Pancreas (tissue), 10 donors: ENCODE measurements at places on chromosomes 12 and 14.
A peak's percentile ranks its signal among the peaks of the same experiment; 100 is the strongest.

DNA sequence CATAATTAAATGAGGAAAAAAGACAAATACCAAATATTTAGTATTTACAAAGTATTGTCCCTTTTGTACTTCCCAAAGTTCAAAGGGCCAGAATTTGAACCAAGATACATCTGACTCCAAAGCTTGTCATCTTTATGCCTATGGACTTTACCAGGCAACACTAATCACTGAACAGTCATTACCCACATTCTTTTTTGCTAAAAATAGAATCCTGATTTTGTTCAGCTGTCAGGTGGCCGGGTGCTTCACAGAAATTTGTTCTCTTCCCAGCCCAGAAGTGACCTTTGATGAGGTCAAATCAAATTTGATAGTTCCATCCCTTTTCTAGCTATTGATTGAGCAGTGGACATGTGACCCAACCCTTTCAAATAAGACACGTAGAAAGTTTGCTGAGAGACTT, 121.6 kb downstream of the LLPH start:
- no peak for DNase-seq
- H3K27me3 ChIP-seq = no peaks in the 10 kb centered on the region
- H3K4me1 ChIP-seq = no peaks in the 10 kb centered on the region
- no peak overlapping the region for H3K27ac ChIP-seq

DNA sequence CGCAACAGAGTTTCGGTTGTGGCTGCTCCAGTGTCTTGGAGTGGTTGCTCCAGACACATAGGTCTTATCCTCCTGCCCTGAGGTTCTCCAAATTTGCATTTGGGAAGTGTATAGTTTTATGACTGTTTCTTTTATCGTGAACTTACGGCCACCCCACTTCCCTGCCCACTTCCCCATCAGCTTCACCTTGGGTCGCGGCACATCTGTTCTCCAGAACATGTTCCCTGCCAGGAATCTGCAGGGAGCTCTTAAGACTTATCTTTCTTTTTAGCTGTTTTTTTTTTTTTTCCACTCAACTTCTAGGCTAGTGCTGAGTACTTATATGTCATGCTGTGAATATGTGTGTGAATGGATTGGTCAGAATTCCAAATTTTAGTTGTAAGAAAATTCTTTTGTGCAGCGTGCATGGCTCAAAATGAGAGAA, 75.4 kb downstream of the ETV6 start:
- no peak overlapping the region for H3K4me3 ChIP-seq
- H3K27me3 ChIP-seq = no peaks in the 10 kb centered on the region
- H3K36me3 ChIP-seq = no peaks in the 10 kb centered on the region

GRCh38 chr14:90551733-90552464, 155.1 kb downstream of the CALM1 start:
- no peaks in the 10 kb centered on the region for H3K4me1 ChIP-seq
- peak; percentile 44 for DNase-seq
- H3K36me3 ChIP-seq = no peaks in the 10 kb centered on the region

DNA sequence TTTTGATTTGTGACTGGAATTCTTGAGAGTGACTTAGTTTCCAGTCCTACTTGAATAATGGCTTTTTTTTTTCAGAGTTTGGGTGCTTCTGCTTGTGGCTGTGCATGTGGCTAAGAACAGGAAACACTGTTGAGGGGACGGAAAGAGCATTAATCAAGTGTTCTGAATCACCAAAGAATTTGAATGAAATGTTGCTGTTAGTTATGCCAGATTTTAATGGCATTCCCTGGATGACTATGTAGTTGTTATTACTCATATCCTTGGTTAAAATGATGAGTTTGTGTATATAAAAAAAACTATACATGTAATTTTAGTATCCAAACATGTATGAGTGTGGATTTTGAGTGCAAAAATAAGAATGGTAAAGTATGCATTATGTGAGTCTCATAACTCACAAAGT, 347.9 kb downstream of the BCAT1 start:
- no peaks in the 10 kb centered on the region for H3K36me3 ChIP-seq
- no peak overlapping the region for H3K4me3 ChIP-seq
- DNase-seq = no peak
- no peaks in the 10 kb centered on the region for H3K27me3 ChIP-seq
- H3K27ac ChIP-seq = no peak overlapping the region

DNA sequence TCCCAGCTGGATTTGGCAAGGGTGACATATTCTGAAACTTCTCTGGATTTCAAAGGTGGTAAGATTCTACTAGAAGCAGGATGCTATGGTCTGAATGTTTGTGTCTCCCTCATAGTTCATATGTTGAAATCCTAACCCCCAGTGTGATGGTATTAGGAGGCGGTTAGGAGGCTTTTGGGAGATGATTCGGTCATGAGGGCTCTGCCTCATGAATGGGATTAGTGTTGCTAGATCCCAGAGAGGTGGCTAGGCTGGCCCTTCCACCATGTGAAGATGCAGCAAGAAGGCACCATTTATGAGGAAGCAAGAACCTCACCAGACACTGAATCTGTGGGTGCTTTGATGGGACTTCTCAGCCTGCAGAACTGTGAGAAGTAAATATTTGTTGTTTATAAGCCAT, 11.0 kb upstream of the PEX5 start:
- H3K27ac ChIP-seq = no peak overlapping the region
- no peaks in the 10 kb centered on the region for H3K27me3 ChIP-seq
- no peaks in the 10 kb centered on the region for H3K36me3 ChIP-seq
- no peak for DNase-seq

DNA sequence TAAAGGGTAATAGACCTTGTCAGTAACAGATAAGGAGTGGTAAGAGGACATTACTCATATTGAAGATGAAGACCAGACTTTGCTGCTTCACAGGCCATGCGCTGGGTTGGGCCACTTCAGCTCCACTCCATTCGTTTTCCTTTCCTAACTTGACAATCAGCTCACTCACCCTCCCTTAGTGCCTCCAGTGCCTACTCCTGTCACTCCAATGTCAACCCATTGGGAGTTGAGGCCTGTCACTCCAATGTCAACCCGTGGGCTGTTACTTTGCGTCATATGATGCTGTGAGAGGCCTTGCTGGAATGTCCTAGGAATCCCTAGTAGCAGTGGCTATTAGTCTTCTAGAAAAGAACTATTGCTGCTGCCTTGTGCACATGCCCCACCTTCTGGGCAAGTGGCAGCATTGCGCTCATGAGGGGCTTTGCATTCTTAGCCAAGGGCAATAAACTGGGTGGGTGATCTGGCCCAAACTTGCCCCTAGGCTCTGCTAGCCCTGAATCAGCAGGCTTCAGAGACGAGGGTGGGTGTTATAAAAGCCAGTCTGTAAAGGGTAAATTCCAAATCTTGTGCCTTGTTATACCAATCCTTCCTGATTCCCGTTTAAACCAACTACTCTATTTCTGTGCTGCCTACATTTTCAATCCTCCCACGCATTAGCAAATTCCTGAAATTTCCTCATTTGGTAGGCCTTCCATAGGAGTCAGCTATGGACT, 36.1 kb downstream of the BAZ2A start:
- H3K4me1 ChIP-seq = no peaks in the 10 kb centered on the region
- peaks cover 12% of the 10 kb centered on the region for H3K36me3 ChIP-seq

- H3K27me3 ChIP-seq = no peaks in the 10 kb centered on the region
- H3K36me3 ChIP-seq = no peaks in the 10 kb centered on the region
- H3K4me3 ChIP-seq = no peak overlapping the region
Observed at GRCh38 chr12:115433014-115433634, 749.1 kb upstream of the TBX3 start.

DNA sequence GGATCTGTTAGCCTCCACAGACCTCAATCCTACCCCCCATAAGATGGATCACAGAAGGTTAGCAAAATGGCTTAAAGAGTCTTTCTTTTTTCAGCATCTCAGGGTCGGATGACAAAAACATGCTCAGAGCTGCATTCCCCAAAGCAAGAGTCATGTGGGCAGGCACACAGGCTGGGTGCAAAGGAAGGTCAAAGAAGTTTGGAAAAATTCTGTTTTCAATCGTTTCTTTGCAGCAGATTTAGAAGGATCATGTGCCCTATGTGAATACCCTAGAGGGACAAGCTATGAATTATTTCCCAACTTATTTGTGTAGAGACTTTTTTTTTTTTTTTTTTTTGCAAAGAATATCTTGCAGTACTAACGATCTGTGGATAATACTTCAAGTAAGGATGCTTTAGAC, 845.4 kb downstream of the VRK1 start:
- H3K27ac ChIP-seq = no peak overlapping the region
- H3K4me3 ChIP-seq = no peak overlapping the region
- no peak for DNase-seq
- H3K36me3 ChIP-seq = no peaks in the 10 kb centered on the region
- no peaks in the 10 kb centered on the region for H3K4me1 ChIP-seq

- no peak overlapping the region for H3K4me3 ChIP-seq
- H3K36me3 ChIP-seq = no peaks in the 10 kb centered on the region
- no peak overlapping the region for H3K27ac ChIP-seq
Observed at GRCh38 chr12:104348994-104349494, 45.5 kb downstream of the EID3 start.

DNA sequence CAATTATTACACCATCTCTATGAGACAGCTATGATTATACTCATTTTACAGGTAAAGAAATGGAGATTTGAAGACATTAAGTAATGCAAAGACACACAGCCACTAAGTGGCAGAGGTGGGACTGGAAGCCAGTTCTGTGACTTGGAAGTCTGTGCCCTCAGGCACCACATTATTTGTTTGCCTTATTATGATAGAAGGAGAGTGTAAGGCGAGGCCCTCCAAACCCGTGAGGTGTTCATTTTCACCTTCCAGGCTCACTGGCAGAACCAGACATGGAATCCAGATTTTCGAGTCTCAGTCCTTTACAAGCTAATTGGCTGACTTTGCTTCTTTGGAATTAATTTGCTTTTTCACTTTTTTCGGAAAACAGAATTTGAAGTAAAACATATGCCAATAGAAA, 107.9 kb downstream of the CAND1 start:
- no peak overlapping the region for H3K4me3 ChIP-seq
- no peaks in the 10 kb centered on the region for H3K36me3 ChIP-seq
- no peaks in the 10 kb centered on the region for H3K4me1 ChIP-seq
- no peak for DNase-seq
- H3K27ac ChIP-seq = no peak overlapping the region

GRCh38 chr14:68359837-68360552, 432.9 kb downstream of the ZFP36L1 start:
- H3K4me1 ChIP-seq = peaks cover 20% of the 10 kb centered on the region
- H3K4me3 ChIP-seq = no peak overlapping the region
- no peaks in the 10 kb centered on the region for H3K36me3 ChIP-seq

- H3K36me3 ChIP-seq = no peaks in the 10 kb centered on the region
- DNase-seq = no peak
- no peaks in the 10 kb centered on the region for H3K4me1 ChIP-seq
Observed at GRCh38 chr14:45145214-45145613, 9.5 kb downstream of the FANCM start.

- H3K4me1 ChIP-seq = no peaks in the 10 kb centered on the region
- no peak overlapping the region for H3K27ac ChIP-seq
- no peaks in the 10 kb centered on the region for H3K27me3 ChIP-seq
- H3K36me3 ChIP-seq = no peaks in the 10 kb centered on the region
- DNase-seq = no peak
Observed at GRCh38 chr12:21751517-21751916, 23.0 kb downstream of the KCNJ8 start.

DNA sequence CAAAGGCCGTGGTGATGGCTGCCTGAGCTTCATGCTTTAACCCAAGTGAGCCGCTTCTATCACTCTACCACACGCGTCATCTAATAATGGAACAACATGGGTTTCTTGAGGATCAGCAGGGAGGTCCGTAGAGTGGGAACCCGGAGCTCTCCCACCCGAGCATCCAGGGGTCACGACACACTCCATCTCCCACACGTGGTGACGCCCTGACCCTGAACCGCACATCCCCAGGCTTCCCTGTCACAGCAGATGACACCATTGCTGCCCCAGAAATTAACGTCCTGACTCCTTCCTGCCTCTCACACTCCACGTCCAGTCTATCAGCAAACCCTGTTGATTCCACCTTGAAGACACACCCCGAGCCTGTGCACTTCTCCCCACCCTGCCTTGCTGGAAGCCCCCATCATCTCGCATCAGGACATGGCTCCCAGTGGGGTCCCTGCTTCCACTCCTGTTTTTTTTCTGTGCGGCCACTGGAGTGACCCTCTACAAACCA, 163.2 kb downstream of the PIWIL1 start:
- H3K27ac ChIP-seq = no peak overlapping the region
- no peaks in the 10 kb centered on the region for H3K27me3 ChIP-seq
- no peaks in the 10 kb centered on the region for H3K36me3 ChIP-seq
- no peak for DNase-seq

DNA sequence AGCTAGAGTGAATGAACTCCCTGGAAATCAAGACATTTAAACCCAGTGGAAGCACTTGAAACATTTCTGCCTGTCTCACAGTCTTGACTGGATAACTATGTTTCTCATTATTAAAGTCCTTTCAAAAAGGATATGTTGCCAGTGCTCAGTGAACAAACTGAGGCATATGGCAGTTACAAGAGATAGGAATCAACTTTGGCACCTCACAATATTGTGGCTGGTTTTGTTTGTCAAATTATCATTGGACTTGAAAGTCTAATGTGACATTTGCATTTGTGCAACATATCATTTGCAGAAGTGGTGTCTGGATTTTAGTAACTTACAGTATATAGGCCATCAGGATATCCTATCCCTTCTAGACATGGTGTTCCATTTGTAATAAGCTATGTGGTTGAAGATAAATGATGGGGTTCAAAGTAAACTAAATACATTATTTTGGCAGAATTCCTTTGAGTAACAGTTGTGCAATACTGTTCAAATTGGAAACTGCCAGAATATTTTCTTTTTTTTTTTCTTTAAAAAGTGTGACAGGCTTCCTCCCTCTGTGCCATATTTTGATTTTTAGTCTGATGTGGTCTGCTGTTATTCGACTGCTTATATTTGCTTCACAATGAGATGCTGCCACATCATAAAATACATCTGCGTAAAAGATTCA, 927.7 kb downstream of the FLRT2 start:
- no peak for DNase-seq
- H3K4me1 ChIP-seq = no peaks in the 10 kb centered on the region
- no peak overlapping the region for H3K27ac ChIP-seq
- H3K27me3 ChIP-seq = no peaks in the 10 kb centered on the region
- no peaks in the 10 kb centered on the region for H3K36me3 ChIP-seq

DNA sequence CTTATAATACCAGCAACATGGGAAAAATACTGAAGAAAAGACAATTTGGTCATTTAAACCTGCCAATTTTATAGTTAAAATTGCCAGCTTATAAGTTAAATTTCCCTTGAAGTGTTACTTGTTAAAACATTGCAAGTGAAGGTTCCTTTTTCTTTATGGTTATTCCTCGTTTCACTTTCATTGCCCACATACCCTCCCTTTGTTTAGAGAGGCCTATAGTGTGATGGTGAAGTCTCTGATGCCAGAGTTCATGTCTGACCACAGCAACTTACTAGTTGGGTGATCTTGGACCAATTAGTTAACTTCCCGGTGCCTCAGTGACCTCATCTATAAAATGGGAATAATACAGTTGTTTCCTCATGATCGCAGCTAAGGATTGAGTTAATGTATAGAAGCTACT, 173.5 kb downstream of the ANO6 start:
- no peaks in the 10 kb centered on the region for H3K36me3 ChIP-seq
- H3K4me1 ChIP-seq = no peaks in the 10 kb centered on the region
- no peaks in the 10 kb centered on the region for H3K27me3 ChIP-seq

- no peak for DNase-seq
- H3K27ac ChIP-seq = no peak overlapping the region
- H3K36me3 ChIP-seq = no peaks in the 10 kb centered on the region
- H3K27me3 ChIP-seq = no peaks in the 10 kb centered on the region
- H3K4me3 ChIP-seq = no peak overlapping the region
Observed at GRCh38 chr14:36256126-36256801, 64.2 kb downstream of the MBIP start.
